Left ventricle myocardium superior (tissue), 1 donor: ENCODE measurements at places on chromosomes 7 and 10. TPM values are rescaled to one million over a fixed set of nuclear protein-coding genes. Genes with fewer than 3 reads are reported as not detected.

DNA sequence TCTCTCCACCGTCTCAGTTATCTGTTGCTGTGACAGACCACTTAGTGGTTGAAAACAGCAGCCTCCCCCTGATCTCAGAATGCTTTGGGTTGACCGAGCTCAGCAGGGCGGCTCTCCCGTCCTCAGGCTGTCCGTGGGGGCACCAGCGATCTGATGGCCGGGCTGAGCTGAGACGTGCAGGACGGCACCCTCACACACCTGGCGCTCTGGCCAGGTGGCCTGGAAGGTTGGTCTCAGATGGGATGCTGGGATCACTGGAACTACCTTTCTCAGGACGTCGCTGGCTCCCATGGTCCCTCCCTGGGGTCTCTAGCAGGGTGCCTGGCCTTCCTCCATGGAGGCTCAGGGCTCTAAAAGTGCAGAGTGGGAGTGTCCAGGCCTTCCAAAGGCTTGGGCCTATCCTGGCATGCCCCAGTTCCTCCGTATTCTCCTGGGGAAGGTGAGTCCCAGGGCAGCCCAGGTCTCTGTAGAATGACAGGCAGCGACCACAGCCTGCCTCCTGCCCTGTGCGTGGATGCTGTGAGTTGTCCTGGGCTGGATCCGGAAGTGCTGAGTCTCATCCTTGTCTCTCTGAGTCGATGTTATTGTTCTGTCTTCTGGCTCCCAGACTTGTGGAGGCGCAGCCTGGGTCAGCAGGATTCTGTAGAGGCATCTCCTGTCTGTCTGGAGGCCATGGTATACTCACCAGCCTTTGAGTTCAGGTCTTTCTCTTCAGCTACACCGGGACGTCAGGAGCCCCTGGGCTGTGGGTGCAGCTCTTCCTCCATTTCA lies 12.2 kb upstream of the PWWP2B start:
- DNase-seq, result no peak

The SPDYE2 gene
- total RNA-seq, result not detected

The TMEM213 gene
- not detected for total RNA-seq

DNA sequence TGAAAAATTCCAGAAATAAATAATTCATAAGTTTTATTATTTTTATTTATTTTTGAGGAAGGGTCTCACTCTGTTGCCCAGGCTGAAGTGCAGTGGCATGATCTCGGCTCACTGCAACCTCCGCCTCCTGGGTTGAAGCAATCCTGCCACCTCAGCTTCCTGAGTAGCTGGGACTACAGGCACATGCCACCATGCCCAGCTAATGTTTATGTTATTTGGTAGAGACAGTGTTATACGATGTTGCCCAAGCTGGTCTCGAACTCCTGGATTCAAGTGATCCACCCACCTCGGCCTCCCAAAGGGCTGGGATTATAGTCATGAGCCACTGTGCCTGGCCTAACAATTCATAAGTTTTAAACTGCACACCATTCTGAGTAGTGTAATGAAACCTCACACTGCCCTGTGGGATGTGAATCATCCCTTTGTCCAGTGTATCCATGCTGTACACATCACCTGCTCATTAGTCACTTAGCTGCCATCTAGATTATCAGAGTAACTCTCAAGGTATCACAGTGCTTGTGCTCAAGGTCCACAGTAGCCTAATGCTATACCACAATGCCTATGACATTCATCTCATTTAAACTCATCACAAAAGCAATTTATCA lies 17.9 kb downstream of the RTKN2 start:
- DNase-seq, result no peak

The SHTN1 gene
- 5.0 TPM for total RNA-seq

- no peak for DNase-seq
Measured at GRCh38 chr7:22601003-22601402, 101.0 kb upstream of the STEAP1B start.

The KCND2 gene
- 0.07 TPM for total RNA-seq

GRCh38 chr10:128763588-128763987 lies 637.4 kb upstream of the MKI67 start:
- DNase-seq, result no peak

The CLCN1 gene
- not detected for total RNA-seq

DNA sequence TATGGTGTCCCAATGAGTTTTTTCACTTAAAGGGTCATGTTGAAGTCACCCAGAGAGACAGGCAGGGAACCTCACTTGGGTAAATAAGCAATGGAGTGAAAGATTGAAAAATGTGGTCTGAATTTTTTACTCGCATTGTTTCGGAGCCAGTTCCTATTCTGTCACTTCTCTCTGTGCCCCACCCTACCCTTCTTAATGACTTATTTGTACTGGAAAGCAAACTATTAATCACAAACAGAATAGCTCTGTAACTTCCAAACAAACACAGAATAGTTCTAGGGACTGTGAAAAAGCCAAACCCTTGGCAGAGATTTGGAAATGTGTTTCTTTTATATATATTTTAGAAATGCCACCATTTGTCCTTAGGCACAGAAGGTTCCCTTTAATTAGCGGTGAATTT lies 76.0 kb downstream of the LRMDA start:
- no peak for DNase-seq

The PWWP2B gene
- total RNA-seq, result 19.9 TPM

DNA sequence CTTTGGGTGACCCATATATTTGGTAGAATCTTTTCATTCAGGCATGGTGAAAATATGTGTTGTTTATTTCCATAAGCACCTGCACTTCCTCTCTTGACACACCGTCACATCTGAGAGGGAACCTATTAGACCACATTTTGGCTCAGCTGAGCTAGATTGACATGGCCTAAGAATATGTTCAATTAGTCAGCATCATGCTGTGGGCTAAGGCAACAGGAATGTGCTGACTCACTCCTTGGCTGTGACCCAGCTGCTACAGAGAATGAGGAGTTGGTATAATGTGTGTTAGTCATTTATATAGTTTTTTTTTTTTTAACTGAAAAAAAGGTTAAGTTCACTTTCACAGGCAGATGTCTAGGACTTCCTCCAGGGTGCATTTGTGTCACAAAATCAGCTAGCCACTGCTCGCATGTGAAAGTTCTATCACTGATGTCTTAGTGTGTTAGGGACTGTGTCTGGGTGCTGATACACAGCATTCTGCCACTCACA lies 180.6 kb downstream of the SEMA3E start:
- peak; percentile 52 for DNase-seq

- no peak for DNase-seq
Measured at GRCh38 chr10:72665925-72666324, 26.0 kb upstream of the MCU start.

GRCh38 chr7:139845443-139845805 lies 16.4 kb downstream of the TBXAS1 start:
- DNase-seq, result no peak

- DNase-seq, result no peak
Measured at GRCh38 chr7:139897422-139898090, 68.5 kb downstream of the TBXAS1 start.

The OR6V1 gene
- not detected for total RNA-seq

- DNase-seq, result no peak
Measured at GRCh38 chr10:103440416-103440815, 11.8 kb downstream of the CALHM2 start.

The AFAP1L2 gene
- total RNA-seq, result 4.5 TPM

GRCh38 chr7:93719546-93719945 lies 145.0 kb upstream of the CALCR start:
- DNase-seq, result no peak

The FAM53B gene
- 45.3 TPM for total RNA-seq

DNA sequence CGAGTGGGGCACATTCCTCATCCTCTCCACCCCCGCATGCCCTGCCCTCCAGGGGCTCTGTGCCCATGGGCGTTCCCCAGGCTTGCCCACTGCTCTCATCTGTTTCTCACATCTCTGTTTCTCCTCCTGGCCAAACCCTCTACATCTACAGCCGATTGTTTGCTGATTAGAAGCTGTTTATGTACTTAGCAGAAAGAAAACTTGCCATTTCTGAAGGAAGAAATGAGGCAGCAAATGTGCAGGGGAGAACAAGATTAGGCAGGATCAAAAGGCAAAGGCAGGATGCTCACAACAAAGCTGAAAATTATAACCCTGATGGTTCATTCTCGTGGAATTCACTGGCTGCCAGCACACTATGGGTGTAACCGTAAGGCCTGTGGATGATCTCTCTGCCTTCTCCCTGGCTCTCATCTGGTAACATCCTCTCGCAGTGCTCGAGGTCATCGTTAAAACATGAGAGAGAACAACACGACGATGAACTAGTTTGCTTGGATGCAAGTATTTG lies 111.6 kb upstream of the KLF14 start:
- DNase-seq, result no peak

The ALOX5 gene
- 4.5 TPM for total RNA-seq

The EIF4EBP2 gene
- total RNA-seq, result 88.4 TPM

The RBM20 gene
- 114 TPM for total RNA-seq

DNA sequence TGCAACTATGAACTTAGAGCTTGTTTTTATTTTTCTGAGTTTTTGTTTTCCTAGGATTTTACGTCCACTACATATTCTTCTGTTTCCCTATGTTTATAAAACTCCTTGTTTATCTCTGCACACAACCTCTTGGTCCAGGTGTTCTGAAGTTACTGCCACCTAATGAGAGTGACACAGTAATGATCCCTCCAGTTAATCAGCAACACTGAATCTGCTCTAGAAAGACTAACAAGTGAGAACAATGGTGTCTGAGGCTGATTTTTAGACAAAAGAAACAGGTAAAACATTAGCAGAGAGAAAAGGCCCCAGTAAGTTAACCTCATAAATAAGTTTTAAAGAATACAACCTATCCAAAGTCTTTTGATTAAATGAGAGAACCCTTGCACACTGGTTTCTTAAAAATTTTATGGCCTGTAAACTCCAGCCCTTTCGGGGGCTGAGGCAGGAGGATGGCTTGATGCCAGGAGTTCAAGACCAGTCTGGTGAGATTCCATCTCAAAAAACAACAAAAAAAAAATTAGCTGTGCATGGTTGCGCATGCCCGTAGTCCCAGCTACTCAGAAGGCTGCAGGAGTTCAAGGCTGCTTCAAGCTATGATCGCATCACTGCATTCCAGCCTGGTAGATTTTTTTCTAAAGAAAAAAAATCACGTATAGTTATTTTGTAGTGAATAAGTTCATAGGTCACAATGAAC lies 397.6 kb downstream of the MAGI2 start:
- DNase-seq, result no peak

GRCh38 chr7:46178661-46179060 lies 257.6 kb upstream of the IGFBP3 start:
- DNase-seq, result no peak

The FKBP9 gene
- 143 TPM for total RNA-seq
